Activated T-helper 1 cell treated with anti-CD3 and anti-CD28 coated beads, Interleukin-2, amount 50 U/mL, for 16 hours (primary cell): ENCODE measurements at places on chromosomes 1 and 21.

DNA sequence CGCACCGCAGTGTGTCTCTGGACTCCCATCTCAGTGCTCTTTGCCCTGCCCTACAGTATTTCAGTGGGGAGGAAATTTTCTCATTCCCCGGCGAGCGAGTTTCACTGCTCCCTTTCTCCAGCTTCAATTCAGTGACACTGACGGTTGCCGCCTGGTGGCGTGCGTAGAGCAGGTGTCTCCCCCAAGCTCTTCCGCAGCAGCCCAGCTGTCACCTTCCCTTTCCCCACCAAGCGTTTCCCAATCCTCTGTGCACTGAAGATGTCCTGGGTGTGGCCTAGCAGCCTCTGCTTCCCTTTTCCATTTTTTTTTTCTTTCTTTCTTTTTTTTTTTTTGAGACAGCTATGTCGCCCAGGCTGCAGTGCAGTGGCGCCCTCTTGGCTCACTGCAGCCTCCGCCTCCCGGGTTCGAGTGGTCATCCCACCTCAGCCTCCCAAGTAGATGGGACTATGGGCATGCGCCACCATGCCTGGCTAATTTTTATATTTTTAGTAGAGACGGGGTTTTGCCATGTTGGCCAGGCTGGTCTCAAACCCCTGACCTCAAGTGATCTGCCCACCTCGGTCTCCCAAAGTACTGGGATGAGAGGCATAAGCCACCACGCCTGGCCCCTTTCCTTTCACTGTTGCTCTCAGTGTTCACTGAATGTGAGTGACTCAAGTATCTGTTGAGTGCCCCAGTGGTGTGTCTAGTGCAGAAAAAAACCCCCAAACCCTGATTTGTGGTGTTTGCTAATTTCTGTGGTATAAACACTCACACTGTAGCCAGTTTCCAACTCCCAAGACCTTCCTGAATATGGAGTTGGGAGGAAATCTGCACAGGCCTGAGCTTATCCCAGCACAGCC lies 30.1 kb downstream of the TNFRSF1B start:
- DNase-seq = no peak

- peak; percentile 19 for DNase-seq
These were observed 59.9 kb downstream of the JAK1 start for GRCh38 chr1:64906447-64906846.

GRCh38 chr1:64403331-64403730 lies 66.6 kb upstream of the CACHD1 start:
- no peak for DNase-seq

GRCh38 chr1:157697781-157698569 lies 2.6 kb downstream of the FCRL3 start:
- no peak for DNase-seq

GRCh38 chr1:225865514-225865913 lies 16.7 kb downstream of the TMEM63A start:
- DNase-seq = no peak

GRCh38 chr1:112393631-112393974 lies 2.4 kb upstream of the CTTNBP2NL start:
- no peak for DNase-seq

- no peak for DNase-seq
These were observed 2.8 kb downstream of the CD48 start for GRCh38 chr1:160708801-160709200.

- no peak for DNase-seq
These were observed 30.9 kb upstream of the GNPAT start for GRCh38 chr1:231210126-231210525.

GRCh38 chr1:75861831-75862230 lies 65.1 kb downstream of the MSH4 start:
- no peak for DNase-seq

GRCh38 chr1:66298464-66298863 lies 235.5 kb upstream of the SGIP1 start:
- DNase-seq = no peak

DNA sequence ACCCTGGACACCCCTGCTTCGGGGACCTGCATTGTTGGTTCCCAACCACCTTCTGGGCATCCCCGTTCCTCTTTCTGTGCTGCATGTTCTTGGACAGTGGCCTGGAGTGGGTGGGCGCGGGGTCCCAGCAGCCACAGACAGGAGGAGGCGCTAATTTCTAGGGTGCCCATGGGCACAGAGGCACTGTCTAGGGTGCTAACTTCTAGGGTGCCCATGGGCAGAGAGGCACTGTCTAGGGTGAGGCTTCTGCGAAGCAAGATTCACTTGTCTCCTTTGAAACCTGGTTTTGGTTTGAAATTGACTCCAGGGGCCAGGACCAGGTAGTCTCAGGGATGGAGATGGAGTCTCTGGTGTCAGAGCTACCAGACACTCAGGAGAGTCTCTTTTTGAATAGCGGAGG lies 815 bp upstream of the MEGF6 start:
- no peak for DNase-seq

DNA sequence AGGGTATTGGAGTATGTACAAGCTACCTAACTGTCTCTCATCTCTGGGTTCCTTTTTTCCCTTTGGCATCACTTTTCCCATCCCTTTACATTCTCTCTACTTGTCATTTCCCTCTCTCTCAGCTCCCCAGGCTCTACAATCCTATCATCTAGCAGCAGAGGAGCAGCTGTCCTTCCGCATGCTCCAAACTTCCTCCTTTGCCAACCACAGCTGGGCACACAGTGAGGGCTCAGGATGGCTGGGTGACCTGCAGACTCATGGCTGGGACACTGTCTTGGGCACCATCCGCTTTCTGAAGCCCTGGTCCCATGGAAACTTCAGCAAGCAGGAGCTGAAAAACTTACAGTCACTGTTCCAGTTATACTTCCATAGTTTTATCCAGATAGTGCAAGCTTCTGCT lies 561 bp downstream of the CD1E start:
- DNase-seq = no peak

- no peak for DNase-seq
These were observed 12.8 kb downstream of the MED18 start for GRCh38 chr1:28341591-28341990.

DNA sequence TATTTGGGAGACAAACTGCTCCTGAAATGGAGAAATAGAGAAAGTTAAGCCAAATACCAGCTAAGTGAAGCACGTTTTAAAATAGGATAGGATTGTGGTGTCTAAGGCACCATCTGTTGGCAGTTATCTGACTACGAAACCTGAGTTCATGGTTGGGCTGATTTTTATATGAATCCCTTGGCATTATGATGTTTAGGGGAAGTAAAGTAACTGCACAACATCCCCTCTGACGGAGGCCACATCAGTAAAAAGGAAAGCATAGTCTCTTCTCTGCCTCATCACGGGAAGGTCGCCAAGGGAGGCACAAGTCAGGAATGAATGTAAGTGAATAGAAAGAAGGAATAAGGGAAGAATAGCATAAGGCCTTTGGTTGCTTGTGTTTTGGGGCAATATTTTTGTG lies 128.0 kb downstream of the PRRX1 start:
- DNase-seq = no peak

DNA sequence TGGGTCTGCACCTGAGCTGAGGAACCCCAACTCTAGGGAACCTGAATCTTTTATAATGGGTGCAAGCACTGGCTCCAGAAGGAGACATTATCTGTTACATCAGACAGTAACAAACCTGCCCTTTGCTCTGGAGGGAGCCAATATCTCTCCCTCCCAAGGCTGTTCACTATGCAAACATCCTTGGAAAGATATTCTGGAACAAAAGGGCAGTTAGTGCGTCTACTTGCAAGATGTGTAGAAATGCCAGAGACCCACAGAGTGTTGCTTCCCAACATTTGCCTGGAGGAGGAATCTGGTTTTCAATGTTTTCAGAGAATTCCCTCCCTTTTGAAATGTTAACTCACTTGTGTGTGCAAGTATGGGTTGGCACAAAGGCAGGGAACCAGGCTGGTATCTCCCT lies 31.9 kb downstream of the UMODL1 start:
- DNase-seq = no peak

- DNase-seq = no peak
These were observed 26.1 kb downstream of the KCNJ15 start for GRCh38 chr21:38282921-38283320.

DNA sequence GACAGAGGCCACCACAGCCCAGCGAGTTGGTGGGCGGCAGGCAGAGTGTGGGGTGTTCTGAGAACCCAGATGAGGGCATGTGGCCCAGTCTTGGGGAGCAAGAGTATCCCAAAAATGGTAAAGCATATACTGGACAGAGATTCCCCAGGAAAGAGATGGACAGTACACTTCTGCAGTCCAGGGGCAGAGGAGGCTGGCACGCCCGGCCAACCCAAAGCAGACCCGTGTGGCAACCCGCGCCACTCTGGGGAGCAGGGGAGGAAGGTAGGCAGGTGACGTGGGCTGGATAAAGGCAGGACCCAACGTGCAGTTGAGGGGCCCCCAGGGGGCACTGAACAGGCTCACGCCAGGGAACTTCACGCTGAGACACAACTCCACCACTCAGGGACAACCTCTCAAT lies 46.4 kb upstream of the RIPK4 start:
- no peak for DNase-seq

DNA sequence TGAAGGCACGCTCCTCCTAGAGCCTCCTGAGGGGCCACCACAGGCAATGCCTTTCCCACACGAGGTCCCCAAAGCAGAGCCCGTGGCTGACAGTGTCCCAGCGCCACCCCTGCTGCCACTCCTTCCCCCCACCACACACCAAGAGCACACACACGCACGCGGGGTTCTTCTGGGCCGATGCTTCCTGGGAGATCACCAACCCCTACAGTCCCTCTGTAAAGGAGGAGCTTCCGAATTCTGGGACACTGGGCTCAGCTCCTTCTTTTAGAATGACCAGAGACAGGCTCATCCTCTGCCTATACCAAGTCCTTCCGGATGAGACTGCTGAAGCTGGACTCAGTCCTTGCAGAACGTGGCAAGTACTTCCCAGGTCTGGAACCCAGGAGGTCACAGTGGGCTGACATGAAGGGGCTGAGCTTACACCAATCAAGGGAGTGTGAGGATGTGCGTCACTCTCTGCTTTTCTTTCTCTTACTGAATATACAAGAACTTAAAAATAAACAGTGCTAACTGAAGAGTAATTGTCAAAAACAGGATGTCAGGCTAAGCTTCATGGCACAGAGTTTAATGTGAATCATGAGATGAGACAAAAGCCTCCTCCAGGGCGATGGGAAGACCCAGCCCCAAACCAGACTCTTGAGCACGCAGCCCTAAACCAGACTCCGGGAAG lies 12.7 kb downstream of the SSU72 start:
- DNase-seq = no peak

DNA sequence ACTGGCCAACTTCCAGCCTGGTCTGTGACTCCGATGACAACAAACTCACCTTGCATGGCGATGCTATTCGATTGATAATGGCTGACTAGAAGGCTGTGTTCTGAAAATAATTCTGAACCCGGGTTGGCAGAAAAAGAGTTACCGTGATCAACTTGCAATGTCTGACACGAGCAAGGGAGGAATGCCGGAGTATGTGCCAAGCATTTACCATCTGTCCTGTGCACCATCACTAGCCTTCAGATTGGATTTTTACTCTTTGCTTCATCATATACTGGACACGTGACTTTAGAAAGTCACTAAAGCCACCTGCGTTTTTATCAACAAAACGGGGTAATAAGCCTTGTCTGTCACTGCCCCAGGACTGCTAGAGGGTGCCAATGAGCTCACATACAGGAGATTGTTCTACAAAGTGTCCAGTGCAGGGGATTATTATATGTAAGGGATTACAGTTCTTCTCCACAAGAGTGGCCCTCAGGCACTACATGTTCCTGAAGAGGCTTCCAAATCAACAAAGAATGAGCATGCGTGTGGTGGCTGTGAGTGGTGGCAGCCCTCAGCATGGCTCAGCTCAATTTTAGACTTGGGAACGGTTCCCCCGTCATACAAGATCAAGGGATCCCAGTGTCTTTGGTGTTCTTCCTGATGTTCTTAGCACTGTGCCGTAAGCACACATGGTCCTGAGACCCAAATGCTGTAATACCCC lies 35.8 kb downstream of the SSBP3 start:
- no peak for DNase-seq

- no peak for DNase-seq
These were observed 4.8 kb upstream of the MYSM1 start for GRCh38 chr1:58704616-58705021.

GRCh38 chr1:13749543-13750341 lies 49.8 kb downstream of the PRDM2 start:
- no peak for DNase-seq

- peak; percentile 31 for DNase-seq
These were observed at the start of gene GSTM4 for GRCh38 chr1:109655615-109656519. GSTM4 (plus strand) TSS chr1:109656099; CDS start chr1:109656390, 291 bp downstream.

GRCh38 chr1:55204997-55205396 lies 10.2 kb downstream of the USP24 start:
- no peak for DNase-seq
